ENCODE measurements at places on chromosomes 2 and 18.

DNA sequence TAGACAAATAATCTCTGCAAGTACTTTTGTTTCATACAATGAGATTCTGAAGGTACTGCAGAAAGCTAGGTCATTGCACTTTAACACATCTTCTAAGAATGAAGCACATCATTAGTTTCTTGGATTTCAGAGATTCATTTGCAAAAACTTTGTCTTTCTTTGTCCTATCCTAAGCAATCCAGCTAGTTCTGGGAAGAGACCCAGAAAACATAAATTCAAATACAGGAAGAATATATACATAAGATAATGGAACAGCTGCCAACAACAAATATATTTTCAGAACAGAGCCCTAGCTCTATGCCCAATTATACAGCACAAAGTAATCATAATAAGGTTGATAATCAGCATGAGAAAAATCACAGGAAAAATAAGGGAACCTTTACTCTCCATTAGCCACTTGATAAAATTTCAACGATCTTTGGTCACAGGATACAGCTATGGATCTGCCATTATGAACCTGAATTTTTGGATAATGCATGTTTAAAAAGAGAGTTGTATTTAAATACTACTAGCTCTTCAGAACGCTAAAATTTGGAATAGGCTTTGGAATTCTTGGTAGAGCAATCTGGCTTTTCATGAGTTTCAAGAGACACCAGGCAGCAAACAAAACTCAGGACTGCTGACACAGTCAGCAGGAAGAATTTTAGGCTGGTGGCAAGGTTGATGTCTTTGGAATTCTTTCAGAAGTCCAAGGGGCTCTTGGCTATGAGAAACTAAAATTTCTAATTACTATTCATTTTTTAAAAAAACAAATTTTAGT is 250.4 kb upstream of the SMIM21 start:
- DNase-seq, result no peak

DNA sequence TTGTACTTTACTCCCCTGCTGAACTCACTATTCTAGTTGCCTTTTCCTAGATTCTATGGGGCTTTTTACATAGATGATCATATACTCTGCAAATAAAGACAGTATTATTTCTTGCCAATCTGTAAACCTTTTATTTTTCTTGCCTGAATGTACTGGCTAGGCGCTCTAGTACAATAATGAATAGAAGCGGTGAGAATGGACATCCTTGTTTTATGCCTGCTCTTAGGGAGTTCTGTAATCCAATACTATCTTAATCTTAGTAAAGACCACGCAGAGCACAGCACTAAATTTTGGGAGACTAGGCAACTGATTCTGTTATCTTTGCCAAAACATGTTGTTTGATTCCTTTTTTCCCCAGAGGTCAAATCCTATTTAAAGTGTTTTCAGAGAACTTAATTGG is 7.0 kb downstream of the KRCC1 start:
- DNase-seq, result no peak

DNA sequence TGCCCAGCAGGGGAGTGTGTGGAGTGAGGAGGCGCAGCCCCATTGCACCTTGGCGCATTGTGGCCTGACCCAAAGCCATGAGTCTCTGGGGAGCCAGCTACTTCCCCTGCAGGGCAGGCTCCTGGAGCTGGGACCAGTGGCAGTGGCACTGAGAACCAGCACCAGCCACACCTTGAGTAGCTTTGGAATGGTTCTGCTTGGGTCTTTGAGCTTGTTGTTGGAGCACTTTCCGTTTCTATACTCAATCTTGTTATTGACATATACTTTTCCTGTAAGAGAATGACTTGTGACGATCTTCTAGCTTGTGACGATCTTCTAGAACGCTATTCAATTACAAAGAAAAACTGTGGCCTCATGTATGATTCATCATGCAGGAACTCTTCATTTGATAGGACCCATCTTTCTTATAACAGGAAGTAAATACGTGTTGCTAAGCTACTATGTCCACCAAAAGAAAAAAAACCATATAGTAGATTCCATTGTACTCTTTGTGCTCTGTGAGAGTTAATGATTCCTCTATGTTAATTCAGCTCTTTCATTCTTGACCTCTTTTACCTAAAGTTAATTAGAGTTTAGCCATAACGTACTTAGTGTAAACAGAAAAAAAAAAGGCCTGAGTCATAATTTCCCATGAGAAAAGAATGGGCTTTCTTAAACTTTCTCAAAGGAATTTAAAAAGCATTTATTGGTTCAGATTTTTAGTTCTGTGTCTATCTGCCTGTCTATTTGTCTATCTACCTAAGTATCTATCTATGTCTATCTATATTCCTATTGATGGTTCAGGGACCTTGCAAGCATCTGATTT is 113.1 kb downstream of the GATA6 start:
- peak; percentile 75 for DNase-seq

DNA sequence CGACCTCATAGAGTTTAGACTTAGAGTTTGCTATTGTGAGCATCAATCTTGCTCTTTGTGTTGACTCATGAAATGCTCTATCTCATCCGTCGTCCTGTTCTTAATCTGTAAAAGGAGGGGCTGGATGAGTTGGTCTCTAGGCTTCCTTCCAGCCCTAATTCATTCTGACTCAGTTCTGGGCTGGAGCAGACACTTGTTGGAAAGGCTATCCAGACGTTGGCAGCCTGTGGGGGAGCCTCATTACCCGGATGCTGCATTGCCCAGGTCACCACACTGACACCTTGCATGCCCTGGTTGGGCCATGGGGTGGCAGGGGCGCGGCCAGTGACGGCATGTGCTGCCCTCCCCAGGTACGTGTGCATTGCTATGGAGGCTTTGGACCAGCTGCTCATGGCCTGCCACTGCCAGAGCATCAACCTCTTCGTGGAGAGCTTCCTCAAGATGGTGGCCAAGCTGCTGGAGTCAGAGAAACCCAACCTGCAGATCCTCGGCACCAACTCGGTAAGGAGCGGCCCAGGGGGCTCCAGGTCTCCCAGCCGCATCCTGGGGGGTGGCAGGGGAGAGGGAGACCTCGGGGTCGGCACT is 61.5 kb downstream of the EFR3B start:
- DNase-seq, result peak; percentile 89

- DNase-seq, result no peak
These were observed 2.8 kb upstream of the TUBA4B start for GRCh38 chr2:219250049-219250781.

DNA sequence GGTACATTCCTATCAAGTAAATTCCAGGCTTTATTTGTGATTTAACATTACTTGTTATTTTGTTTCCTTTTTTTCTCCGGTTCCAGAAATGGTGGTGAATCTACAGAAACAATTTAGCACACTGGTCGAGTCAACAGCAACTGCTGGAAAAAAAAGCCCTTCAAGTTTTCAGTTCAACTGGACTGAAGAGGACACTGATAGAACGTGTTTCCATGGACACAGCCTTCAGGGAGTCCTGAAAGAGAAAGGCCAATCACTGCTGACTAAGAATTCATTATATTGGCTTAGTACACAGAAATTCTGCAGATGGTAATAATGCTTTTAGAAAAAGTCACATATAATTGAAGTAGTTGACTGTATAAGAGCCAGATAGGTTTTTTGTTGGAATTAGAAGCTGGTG is 32.0 kb upstream of the GRHL1 start:
- DNase-seq, result no peak

DNA sequence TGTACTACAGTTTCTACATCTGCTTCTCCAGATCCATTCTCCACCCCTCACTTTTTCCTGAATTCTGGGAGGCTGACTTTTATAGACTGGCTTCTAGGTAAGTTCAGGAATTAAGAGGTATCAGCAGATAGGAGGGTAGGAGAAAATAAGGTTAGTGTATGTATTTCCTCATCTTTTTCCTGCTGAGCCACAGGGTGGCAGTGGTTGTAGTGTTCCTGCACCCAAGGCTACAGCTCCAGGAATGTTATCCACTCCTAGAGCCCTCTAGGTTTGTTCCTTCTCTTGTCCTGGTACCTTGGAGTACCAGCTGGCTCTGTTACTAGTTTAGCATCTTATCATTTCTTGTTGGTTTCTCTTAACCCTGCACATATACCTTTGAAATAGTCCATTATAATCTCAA is 40.7 kb upstream of the C2orf66 start:
- DNase-seq, result peak; percentile 61

DNA sequence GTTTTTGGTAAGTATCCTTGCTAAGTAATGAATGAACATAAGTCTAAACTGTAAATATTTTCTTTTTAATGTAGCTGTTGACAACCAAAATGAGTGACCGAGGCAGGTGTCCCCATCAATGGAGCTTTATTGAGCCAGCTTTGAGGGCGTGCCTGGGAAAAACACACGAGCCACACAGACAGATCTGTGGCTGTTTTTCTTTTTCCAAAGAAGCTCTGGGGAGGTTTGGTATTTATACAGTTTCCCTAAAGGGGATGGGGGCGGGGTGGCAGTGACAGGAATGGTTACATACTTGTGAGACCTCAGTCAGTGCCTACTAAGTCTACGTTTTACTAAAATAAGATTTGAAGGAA is 11.2 kb downstream of the DBI start:
- no peak for DNase-seq

DNA sequence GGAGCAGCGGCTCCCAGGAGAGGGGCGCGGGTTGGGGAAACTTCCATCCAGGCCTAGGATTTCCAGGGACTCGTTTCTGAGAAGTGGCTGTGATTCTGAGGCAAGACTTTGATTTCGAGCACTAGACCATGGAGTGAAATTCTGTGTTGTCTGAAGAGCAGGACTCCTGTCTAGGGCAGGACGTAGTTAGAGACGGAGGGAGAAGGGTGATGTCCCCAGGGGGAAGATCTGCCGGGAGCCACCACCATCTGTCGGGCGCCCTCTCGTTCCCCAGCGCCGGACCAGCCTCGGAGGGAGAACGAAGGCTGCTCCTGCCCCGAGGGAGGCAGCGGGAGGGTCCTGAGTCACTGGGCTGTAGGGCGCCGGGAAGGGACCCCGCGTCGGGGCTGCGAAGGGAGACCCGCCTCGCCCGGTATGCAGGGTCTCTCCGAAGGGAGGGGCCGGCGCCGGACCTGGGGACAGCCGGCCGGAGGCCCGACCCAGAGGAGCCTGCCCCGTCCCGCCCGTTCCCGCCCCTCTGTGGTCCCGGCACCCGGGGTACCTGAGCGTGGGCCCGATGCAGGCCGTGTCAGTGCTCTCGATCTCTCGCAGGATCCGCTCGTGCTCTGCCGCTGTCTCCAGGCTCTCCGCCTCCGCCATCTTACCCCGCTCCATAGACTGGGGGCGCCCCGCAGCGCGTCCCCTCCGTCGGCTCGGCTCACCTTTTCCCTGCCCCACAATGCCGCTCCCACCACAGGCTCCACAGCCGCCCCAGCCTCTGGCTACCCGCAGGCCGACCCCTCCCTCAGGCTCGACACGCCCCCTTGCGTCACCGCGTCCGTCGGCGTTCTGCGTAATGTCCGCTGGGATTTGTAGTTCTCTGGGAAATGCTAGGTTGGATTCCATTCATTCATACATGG is at the start of gene EXOC6B:
Gene EXOC6B, minus strand, starts transcription at position 777 of the 899 bp plus-strand sequence.
- peak; percentile 93 for DNase-seq

GRCh38 chr2:239985356-239985755 is 39.8 kb downstream of the NDUFA10 start:
- no peak for DNase-seq

GRCh38 chr2:232798187-232798586 is 21.8 kb upstream of the KCNJ13 start:
- no peak for DNase-seq

- no peak for DNase-seq
These were observed 91.2 kb downstream of the SMAD7 start for GRCh38 chr18:48859311-48860268.

Data from ELR (cell line).